ENCODE measurements at places on chromosomes 6 and 20. TPM values are rescaled to one million over a fixed set of nuclear protein-coding genes. Genes with fewer than 3 reads are reported as not detected.

The LY6G5C gene
- 1.2 TPM for total RNA-seq

The CRYBG1 gene
- total RNA-seq, result 7.6 TPM

The C6orf58 gene
- 0.26 TPM for total RNA-seq

The REM1 gene
- total RNA-seq, result not detected

The OPN5 gene
- not detected for total RNA-seq

The ATP6V1G2 gene
- 0.13 TPM for total RNA-seq

The FAM50B gene
- total RNA-seq, result 4.4 TPM

The CCDC170 gene
- under 0.01 TPM for total RNA-seq

The SIRPG gene
- total RNA-seq, result not detected

The KIF6 gene
- 0.13 TPM for total RNA-seq

The ARFGEF3 gene
- 2.5 TPM for total RNA-seq

The POU5F1 gene
- total RNA-seq, result not detected

The LGSN gene
- total RNA-seq, result not detected

The C6orf15 gene
- not detected for total RNA-seq

The NKX2-2 gene
- not detected for total RNA-seq

The ITPR3 gene
- total RNA-seq, result 17.8 TPM

The HLA-A gene
- 519 TPM for total RNA-seq

The DUSP15 gene
- 0.26 TPM for total RNA-seq

The ASXL1 gene
- total RNA-seq, result 48.4 TPM

The PI3 gene
- total RNA-seq, result not detected

The FHL5 gene
- total RNA-seq, result not detected
